ENCODE measurements at places on chromosomes 5 and 9.

DNA sequence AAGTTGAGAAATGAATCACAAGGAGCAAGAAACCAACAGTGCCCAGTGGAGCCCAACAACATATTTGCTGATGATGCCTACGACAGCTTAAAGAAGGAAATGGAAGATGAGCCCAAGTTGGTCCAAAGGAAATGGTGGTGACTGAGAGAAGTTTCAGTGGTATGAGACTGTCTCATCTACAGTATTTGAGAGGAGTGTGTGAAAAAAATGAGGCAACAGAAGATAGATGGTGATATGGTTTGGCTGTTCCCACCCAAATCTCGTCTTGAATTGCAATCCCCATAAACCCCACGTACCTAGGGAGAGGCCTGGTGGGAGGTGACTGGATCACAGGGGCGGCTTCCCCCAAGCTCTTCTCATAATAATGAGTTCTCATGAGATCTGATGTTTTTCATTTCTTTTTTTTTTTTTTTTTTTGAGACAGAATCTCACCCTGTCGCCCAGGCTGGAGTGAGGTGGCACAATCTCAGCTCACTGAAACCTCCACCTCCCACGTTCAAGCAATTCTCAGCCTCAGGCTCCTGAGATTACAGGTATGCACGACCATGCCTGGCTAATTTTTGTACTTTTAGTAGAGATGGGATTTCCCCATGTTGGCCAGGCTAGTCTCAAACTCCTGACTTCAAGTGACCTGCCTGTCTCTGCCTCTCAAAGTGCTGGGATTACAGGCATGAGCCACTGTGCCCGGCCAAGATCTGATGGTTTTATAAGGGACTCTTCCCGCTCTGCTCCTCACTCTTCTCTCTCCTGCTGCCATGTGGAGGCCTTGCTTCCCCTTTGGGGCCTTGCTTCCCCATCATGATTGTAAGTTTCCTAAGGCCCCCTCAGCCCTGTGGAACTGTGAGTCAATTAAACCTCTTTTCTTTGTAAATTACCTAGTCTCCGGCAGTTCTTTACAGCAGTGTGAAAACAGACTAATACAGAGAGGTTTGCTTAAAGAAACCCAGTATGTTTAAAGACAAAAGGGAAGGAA is 30.2 kb downstream of the EFCAB9 start:
- DNase-seq = no peak

- DNase-seq = peak; percentile 71
Measured at GRCh38 chr5:38845526-38846378, at the start of gene OSMR. Gene OSMR, plus strand, starts transcription at chr5:38846012. Its CDS starts 23,033 bp downstream, at chr5:38869045.

GRCh38 chr9:71518045-71518827 is 250.1 kb downstream of the CEMIP2 start:
- no peak for DNase-seq

GRCh38 chr9:128923493-128923883 is 2.7 kb downstream of the PHYHD1 start:
- no peak for DNase-seq

- DNase-seq = no peak
Measured at GRCh38 chr9:105444130-105444529, 3.7 kb upstream of the FSD1L start.

GRCh38 chr5:115553082-115553481 is 8.5 kb upstream of the FEM1C start:
- no peak for DNase-seq

- DNase-seq = no peak
Measured at GRCh38 chr9:20270161-20270560, 352.1 kb downstream of the MLLT3 start.

GRCh38 chr9:98821831-98822230 is 14.4 kb downstream of the GALNT12 start:
- DNase-seq = no peak

DNA sequence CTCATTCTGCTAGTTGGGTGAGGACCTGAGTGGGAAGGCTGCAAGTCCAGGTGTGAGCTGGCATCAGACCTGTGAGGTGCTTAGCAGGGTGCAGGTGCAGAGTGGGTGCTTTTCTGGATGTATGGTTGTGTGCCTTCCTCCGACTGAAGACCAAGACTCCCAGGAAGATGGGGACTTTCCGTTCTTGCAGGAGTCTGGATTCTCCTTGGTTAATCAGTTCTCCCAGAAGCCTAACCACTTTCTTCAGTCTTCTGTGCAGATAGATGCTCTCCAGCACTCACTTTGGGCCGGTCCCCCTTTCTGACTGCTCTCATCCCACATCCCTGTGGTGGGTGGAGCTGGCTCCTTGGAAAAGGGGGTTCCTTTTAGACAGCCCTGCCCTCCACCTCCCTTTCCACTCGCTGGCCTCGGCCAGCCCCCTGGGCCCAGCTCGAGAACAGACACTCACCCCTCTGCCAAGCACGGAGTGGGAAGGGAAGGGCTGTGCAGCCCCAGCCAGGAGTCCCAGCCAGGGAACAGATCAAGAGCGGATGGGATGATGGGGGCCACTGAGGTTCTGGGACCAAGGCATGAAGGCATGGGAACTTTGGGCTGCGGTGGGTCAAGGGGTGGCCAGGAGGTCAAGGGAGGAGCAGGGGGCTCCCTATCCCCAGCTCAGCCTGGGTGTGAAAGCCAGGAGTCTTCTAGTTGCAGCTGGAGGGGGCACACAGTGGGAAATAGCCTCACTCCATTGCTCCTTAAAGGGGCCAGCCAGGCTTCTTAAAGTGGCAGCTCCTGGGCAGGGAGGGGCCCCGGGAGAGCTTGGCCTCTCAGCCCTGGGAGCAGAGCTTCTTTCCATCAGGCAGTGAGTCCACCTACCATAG is 62.4 kb downstream of the FGF18 start:
- no peak for DNase-seq

GRCh38 chr9:124932333-124932732 is 8.6 kb downstream of the GOLGA1 start:
- DNase-seq = no peak

DNA sequence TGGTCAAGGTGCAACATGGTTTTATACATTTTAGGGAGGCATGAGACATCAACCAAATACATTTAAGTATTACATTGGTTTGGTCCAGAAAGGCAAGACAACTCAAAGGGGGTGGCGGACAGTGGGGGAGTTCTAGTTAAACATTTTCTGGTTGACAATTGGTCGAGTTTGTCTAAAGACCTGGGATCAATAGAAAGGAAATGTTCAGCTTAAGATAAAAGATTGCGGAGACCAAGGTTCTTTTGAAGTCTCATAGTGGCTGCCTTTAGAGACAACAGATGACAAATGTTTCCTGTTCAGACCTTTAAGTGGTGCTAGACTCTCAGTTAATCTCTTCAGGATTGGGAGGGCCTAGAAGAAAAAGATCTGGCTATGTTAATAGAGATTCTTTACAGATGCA is 47.7 kb upstream of the TTC39B start:
- no peak for DNase-seq

GRCh38 chr9:33750839-33751339 is 44.5 kb upstream of the PRSS3 start:
- DNase-seq = no peak

DNA sequence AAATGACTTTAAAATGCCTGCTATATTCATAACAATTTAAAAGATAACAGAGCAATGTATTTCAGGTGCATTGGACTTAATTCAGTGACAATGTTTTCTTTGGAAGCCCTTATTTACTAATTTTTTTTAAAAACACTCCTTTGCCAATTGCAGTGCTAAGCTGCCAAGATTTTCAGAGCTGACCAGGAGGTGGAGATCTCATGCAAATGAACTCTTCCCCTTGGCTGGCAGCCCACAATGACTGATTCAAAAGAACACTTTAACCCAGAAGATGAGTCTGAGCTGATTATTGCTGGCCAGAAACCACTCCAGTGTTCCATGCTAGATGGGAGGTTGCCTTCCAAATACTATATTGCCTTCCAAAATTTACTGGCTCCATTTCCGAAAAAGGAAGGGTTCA is 128.3 kb upstream of the CCNH start:
- DNase-seq = no peak

DNA sequence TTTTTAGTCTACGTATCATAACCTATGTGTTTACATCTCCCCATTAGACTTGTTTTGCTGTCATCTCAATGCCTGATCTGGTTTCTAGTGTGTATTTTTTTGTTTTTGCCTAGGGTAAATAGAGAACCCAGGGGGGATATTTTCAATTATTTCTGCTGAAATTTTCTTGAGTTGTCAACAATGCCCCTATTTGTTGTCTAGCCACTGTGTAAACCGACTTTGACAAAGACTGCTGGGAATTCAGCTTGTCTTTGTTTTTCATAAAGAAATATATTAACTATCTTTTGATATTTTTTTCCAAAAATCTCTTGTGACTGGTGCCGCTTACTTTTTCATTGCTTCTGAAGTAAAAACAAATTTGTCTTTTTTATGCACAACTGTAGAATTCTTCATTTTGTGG is 28.1 kb downstream of the MACIR start:
- DNase-seq = no peak

DNA sequence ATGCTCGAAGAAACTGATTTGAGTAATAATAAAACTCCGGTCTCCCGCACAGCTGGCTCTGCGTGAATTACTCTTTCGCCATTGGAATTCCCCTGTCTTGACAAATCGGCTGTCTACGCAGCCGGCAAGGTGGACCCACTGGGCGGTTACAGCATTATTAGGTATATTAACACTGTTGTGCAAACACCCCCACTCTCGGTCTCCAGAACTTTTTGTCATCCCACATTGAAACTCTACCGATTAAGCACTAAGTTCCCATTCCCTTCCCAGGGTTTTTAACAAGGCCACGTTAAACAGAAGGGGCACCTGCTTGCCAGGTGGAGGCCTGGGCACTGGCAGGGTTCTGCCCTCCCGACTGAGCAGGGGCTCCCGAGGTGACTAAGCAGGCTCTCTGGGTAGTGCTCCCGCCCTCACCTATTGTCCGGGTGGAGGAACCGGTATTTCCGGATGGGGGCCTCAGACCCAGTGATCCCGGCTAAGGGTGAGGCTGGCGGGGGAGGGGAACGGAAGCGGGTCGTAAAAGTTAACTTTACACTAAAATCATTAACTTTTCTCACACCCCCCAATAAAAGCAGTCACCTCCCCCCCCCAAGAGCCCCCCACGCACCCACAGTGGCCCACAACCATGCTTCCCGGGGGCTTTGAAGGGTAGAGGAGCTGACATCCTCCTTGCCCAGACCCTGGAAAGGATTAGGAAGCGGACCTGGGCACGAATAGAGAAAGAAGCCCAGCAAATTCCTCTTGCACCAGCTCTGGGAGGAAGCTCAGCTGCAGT is 53.5 kb upstream of the TJP2 start:
- DNase-seq = no peak

DNA sequence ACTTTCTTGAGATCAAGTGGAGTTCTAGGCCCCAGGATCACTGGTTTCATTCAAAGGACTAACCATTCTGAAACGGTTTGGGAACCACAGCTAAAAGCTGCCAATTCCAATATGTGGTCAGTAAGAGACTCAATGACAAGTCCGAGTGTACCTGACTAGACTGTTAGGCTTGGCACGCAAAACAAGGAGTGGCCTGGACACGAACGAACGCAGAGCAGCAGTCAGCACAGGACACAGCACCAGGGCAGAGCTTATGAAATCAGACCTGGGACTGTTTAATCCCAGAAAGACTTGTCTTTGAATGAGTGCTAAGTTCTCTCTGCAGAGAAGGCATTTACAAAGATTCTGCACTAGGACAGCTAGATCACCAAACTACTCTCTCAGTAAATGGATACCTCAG is 213.8 kb downstream of the GAPVD1 start:
- no peak for DNase-seq

DNA sequence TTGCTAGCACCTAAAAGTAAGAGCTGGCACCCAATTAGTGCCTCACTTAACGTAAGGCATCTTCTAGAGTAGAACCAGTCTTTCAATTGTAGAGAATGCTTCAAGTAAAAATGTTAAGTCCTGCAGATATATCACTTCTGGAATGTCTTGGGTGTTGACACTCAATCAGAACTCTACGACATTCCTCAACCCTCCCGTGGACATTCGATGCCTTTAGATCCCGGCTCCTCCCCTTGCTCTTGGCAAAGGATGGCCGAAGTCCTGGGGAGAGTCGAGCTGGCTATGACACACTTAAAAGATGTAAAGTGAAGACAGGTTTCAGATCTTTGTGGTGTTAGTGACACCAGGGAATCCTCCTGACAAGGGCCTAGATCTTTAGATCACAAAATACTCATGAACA is 87.5 kb upstream of the ERCC6L2 start:
- no peak for DNase-seq

GRCh38 chr5:146794326-146795029 is 84.1 kb downstream of the PPP2R2B start:
- no peak for DNase-seq

DNA sequence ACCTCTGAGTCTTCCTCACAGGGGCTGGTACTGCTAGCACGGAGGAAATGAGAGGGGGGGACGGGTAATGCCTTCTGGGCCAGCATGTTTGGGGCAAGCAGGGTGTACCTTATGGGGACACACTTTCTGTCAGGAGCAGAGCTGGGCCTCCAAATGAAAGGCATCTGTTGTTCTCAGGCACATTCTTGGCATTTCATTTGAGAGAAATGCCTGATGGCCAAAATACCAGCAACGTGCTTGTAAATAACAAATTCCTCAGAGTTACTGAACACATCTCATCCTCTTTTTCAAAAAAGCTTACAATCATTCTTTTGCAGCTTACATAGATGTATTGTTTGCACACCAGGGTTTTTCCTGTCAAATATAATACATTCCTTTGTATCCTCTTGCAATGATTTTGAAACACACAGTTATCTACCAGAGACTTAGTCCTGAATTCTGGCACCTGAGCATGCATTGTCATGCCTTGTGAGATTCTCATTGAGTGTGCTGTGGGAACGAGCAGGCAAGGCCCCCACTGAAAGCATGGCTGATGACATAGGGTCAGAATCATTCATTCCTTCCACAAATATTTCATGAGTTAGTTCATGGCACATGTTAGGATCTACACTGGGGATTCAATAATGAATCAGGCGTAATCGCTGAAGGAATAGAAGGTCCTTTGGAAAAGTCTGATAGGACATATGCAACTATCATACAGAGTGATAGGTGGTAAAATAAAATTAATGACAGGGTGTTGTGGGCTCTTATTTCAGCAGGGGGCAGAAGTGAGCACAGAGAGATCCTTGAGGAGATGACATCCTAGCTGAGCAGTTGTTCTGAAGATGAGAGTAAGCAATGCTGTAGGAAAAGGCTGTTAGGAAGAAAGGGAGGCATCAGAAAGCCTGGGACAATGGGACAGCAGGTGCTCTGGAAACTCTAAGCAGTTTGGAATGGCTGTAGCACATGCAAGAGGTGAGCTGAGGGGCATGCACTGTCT is 260.9 kb upstream of the TUT7 start:
- DNase-seq = no peak

GRCh38 chr5:38371596-38371995 is 113.2 kb downstream of the EGFLAM start:
- DNase-seq = no peak

DNA sequence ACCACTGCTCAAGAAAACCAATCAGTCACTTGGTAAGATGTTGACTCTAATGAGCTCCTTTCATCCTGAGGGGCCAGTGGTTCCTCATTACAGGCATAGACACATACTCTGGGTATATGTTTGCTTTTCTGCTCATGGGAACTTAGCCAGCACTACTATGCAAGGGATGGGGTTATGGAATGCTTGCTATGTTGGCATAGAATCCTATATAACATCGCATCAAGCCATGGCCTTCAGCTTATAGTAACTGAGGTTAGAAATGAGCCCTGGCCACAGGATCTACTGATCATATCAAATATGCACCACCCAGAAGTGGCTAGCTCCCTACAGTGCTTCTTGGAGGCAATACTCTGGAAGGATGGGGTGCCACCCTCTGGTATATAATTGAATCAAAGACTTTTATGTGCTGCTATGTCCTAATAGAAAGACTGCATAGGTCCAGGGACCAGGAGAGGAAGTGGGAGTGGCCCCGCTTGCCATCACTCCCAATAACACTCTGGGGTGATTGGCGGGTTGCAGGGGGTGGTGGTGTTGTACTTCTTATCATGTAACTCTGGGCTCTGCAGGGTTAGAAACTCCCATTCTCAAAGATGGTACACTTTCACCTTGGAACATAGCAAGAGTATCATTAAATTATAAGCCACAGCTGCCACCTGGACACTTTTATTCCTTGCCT is 70.3 kb downstream of the ZNF366 start:
- peak; percentile 19 for DNase-seq
